ENCODE measurements at places on chromosomes 7 and 10.

- no peak for DNase-seq
Observed at GRCh38 chr10:67789769-67790168, 48.2 kb downstream of the DNAJC12 start.

DNA sequence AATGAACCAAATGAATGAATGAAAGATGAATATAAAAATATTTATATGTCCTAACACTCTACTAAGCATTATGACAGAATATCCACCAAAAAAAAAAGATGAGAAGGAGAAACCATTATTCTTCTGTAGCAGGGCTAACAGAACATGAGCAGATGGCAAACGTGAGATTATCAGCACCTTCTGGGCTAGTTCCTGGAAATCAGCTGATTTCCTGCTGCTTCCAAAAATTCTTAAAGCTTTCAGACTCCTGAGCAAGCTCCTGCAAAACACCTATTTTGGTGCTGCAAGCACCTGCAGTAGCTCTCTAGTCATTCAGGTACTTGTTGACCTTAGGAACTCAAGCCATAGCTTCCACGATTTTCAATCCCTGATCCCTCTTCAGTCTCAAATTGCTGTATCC lies 51.8 kb downstream of the NPSR1 start:
- DNase-seq, result no peak

DNA sequence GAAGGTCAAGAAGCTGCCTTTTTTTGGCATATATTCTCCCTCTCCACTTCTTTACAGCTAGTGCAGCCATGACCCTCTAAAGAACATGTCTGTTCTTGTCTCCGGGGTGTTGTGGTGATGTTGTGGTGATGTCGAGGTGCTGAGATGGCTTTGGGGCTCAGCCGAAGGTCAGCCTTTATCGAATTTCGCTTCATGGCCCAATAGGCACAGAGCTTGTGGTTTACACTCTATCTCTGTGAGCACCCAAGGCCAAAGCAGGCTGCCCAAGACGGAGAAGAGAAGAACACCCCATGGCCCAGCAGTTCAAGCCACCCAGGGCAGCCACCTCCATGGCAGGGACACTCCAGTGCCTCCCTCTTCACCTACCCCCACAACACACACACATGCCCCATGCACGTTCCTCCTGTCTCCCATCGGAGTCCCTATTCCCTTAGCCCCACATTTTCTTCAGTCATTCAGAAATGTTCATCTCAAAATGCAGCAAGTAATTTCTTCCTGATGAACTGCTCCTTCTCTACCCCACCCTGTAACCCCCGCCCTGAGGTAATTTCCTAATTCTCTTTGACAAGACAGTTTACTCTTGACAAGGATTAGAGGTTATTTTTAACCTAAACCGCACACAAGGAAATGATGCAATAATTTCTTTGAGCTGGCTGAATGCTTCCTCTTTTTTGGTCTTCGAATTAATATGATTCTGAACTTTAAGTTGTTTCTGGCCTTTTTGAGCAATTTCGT lies 18.6 kb upstream of the ADRB1 start:
- peak; percentile 79 for DNase-seq

DNA sequence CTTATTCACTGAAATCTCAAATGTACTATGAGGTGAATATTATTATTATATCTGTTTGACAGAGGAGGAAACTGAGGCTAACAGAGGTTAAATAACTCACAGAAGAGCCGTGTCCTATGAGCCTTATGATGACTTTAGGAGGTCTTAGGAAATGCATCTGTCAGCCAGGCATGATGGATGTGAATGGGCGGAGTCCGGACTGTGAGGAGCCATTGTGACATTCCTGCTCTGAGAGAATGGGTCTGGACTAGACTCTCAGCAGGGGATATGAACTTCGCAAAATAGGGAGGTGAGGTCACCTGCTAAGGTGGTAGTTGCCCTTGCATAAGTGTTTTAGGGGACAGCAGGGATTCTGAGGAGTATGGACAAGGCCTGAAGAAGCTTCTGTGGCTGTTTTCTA lies 153.6 kb downstream of the TMEM178B start:
- DNase-seq, result no peak

DNA sequence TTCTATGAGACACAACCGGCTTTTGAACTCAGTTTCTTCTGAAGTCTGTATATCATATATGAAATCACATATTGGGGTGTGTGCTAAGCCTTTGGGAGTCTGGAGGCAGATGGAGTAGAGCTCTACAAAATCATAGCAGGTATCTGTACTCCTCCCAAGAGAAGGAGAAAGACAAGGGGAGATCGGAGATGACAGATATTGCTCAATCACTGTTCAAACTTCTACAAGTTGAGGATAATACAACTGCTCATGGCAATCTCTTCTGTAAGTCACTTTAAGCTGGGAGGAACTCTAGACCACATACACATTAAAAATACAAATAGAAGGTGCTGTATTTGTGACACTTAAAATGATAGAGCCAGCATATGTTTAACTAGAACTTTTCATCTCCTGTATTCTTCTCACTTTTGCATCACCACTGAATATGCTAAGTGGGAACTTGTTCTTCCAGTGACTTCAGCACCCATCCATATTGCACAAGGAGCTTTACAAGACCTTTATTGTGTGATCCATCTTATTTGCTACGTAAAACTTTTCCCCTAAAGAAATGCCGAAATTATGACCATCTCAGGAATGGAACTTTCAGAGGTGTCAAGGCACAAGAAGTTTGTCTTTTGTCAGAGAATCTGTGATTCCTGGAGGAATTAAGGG lies 381.4 kb downstream of the PHTF2 start:
- peak; percentile 11 for DNase-seq
